ENCODE measurements at places on chromosomes 1 and 21.

DNA sequence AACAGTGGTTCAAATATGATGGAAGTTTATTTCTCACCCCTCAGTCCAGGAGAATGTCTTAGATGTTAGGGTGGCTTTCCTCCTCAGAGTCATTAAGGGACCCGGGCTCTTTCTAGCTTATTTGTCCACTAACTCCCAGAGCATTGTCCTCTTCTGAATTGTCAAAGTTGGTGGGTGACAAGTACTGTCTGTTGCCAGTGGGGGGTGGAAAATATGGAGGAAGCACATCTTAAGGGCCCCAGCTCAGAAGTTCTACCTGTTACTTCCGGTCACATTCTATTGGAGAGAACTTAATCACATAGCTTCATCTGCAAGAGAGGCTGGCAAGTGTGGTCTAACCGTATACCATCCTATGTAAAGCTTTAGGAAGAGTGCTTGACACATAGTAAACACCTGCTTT, 7.1 kb downstream of the CLIC4 start:
- no peak for DNase-seq

GRCh38 chr1:154784924-154785531, 85.1 kb downstream of the KCNN3 start:
- no peak for DNase-seq

DNA sequence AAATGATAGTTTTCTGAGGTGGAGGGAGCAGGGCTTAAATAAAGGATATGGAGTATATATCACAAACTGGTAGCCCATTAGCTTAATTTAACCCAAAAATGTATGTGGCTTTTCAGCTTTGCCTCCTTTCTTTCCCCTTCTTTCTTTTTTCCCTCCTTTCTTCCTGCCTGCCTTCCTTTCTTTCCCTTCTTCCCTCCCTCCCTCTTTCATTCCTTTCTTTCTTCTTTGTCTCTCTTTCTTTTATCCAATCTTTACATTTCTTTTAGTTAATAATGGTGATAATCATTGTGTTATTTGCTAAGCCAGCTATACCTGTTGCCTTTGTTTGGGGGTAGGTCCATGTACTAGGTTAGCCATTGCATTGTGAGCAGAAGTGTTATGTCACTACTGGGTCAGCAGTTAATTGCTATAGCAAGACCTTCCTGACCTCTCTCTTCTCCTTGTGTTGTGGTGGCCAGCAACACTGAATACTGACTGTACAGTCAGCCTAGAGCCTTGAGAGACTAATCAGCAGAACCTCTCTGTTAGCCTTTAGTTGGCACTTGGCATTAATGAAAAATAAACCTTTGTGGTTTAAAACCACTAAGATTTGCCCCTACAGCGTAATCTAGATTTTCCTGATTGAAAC, 5.1 kb downstream of the GORAB start:
- no peak for DNase-seq

DNA sequence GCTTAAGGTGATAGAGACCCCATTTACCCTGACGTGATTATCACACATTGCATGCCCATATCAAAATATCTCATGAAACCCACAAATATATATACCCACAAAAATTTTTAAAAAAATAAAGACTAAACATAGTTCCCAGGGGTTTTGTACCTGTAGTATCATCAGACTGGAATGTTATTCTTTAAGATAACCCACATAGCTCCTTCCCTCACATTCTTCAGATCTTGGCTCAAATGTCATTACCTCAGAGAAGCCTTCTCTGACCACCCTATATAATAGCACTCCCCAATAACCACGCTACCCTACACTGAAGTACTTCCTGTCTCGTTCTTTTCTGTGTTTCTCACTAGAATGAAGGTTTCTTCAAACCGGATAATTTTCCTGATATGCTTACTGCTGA, 138.3 kb upstream of the SNX7 start:
- no peak for DNase-seq

DNA sequence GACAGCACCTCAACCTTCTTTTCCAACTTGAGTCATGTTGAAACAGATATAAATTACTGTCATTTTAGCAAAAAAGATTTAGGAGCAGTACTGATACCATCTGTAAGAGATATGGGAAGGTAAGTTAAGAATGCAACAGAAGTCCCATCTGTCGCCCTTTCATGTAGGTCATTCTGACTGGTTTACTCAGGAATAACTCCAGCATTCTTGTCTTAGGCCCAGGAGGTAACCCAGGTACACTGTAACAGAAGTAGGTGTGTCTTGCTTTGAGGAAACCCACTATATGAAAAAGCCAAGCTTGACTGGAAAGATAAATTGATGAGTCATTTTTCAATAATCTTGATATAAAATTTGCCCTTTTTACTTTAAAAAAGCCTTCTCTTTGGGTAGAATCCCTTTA, 35.4 kb downstream of the PGM1 start:
- DNase-seq = no peak

DNA sequence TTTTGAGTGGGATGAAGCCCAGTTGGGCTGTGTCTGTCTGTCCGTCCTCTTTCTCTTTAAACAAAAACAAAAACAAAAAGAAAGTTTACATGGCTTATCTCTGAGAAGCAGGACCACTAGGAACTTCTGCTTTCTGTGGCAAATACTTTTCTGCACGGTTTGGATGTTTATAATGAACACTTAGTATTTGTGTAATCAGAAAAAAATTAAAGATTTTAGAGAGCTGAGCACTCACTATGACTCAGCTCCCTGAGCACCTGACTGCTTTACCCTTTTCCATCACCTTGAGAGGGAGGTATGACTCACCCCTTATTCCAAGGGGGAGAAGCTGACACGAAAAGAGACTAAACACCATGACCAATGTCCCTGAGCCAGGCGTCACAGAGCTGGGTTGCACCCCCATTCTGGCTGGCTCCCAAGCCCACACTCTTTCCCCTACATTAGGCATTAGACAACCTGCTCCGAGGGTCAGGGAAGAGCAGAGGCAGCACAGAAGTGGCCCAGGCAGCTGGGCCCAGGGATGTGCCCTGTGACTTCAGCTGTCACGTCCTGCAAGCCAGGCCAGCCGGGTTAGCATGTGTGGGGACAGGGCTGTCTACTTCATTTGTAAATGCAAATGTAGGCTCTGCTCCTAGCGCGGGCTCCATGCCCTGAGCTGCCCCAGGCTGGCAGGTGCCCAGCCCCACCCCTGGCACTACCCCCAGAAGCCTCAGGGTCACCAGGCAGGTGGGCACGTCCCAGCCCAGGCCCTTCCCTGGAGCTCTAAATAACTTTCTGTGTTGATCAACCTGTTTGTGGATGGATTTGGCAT, 30.4 kb downstream of the RAP1GAP start:
- peak; percentile 23 for DNase-seq

GRCh38 chr1:18901147-18901951, 1.0 kb downstream of the ALDH4A1 start:
- no peak for DNase-seq

GRCh38 chr1:177854951-177855350, 114.9 kb downstream of the SEC16B start:
- no peak for DNase-seq

DNA sequence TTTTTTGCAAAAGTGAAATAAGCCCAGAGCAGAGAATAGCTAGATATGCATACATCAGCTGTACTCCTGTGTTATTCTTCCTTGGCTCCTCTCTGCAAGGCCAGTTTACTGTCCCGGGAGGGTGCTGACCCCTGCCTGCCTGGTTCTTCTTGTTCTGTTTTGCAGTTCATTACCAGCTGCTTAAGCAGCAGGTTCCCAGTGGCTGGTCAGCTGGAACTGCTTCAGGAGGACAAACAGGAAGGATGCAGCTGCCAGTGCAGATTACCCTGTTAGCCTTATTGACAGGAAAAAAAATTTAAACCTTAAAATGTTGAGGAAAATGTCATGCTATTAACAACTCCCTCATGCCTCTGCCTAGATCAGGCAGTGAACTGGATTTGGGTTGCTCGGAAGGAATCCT, 16.0 kb upstream of the LRIG2 start:
- no peak for DNase-seq

- no peak for DNase-seq
These were observed 5.2 kb downstream of the RGL1 start for GRCh38 chr1:183810121-183810520.

- DNase-seq = no peak
These were observed 261.6 kb downstream of the CAMTA1 start for GRCh38 chr1:7046891-7047290.

GRCh38 chr1:216325946-216326345, 97.3 kb downstream of the USH2A start:
- DNase-seq = no peak

DNA sequence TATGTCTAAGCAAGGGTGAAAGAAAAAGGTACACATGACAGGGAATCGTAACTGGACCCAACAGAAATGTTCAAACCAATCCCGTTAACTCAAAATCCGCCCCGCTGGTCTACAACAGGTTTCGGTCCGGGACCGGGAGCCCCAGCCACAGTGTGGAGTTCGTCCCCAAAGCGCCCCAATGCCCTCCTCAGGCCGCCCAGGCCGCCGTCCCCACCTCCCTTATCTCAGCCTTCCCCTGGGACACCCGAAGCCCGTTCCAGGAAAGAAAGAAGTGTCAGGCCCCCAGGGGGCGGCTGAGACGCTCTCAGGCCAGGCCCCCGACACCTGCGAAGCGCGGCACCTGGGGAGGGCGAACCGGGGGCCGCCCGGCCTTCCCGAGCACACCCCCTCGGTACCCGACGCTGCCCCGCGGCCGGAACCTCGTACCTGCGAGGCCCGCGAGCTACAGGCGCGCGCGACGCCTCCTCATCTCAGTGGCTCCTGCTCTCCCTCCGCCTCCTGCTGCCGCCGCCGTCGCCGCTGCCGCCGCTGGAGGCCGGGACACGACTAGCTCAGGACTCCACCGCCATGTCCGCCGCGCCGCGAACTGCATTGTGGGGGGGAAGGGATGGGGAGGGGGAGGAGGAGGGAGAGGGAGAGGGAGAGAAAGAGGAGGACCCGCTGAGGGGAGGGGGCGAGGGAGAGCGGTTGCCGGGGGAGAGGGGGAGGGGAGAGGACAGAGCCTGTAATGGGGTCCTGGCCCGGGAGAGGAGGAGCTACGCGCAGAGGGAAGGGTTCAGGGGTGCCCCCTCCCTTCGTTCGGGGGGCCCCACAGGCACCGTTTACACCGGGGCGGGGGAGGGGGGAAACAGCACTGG, at the start of gene TUT4:
TUT4 (minus strand) TSS at position 588 of the 857 bp plus-strand sequence. CDS start 26,812 bp downstream, outside the sequence.
- peak; percentile 90 for DNase-seq

GRCh38 chr1:12090326-12090725, 27.2 kb downstream of the TNFRSF8 start:
- no peak for DNase-seq

GRCh38 chr1:193131266-193131860, 9.5 kb downstream of the CDC73 start:
- DNase-seq = no peak

DNA sequence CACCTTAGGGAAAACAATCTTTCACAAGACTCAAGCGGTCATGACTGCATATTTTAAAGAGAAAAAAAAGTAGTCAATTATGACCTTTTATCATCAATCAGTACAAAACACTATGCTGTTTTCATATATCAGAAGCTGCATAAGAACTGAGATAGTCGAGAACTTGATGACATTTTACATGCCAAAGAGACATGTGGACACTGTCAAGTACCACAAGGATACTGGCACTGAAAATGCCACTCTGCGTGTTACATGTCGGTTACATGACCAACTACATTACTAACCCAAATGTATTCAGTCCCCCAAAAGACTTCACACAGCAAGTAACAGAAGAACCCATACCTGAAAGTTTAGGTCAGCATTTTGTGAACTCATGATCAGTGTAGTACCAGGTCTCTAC, 975.0 kb upstream of the ADGRL4 start:
- DNase-seq = no peak

DNA sequence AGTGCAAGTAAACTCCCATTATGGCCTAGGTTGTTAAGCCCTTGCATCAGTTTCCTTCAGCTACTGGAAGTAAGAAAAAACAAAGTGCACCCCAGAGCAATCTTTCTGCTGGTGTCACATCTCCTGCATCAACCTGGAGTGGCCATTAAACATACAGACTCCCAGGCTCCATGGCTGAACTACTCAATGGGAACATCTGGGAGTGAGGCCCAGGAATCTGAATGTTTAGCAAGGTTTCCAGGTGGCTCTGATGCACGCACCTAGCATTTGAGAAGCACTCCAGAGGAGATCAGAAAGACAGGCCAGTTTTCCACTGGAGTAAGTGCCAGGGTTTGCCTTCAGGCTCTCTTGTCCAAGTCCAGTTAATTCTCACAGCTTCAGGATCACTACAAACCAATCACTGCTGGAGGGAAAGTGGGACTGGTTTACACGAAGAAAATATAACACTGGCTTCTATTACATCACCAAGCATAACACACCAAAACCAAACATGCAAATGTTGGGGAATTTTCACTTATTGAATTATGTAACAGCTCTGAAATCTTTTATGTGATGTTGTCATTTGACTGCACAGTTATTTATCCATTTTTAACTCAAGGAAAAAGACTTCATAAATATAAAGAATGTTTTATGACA, 22.3 kb upstream of the ABCA4 start:
- DNase-seq = no peak

- DNase-seq = no peak
These were observed 20.0 kb upstream of the CLIC6 start for GRCh38 chr21:34648739-34649297.

DNA sequence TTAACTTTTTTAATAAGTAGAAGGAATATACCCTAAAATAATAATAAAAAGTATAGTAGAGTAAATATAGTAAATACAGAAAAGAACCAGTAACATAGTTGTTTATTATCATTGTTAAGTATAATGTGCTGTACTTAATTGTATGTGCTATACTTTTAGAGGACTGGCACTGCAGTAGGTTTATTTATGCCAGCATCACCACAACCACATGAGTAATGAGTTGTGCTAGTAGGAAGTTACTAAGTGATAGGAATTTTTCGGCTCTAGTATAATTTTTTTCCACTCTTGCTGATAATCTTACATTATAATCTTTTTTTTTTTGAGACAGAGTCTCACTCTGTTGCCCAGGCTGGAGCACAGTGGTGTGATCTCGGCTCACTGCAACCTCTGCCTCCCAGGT, 71.6 kb downstream of the IVNS1ABP start:
- no peak for DNase-seq

DNA sequence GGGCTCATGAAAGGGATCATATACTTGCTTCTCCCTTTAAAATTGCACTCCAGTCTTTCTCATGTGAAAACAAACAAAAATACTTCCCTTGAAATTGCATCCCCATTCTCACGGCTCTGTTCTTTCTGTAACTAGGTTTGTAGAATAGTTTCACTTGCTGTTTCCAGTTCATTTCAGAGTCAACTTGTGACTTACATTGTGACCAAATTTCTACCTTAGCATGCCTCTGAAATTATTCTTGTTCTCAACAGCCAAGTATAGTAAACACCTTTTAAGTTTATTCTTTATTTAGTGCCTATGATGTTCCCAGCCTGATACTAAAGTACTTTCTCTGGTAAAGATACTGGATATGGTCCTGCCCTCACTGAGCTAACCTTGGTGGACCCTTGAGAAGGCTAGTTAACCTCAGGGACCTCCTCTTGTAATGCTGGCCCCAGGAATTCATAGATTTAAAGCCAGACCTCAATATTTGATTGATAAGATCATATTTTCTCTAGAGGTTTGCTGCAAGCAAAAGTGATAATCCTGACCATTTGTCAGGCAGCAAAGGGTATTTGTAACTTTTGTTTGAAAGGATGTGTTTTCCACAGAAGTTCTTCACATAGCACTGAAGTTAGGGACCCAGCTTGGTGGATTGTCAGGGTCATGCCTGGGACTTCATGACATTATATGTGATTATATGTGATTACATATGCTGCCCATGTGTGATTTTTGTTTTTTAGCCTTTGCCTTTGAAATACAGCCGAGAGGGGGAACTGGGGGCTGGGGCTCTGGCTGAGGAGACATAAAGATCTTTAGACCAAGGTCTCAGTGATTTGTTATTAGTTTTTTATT, 29.6 kb downstream of the VANGL2 start:
- DNase-seq = no peak
